ENCODE measurements at places on chromosomes 6 and 20. TPM values are rescaled to one million over a fixed set of nuclear protein-coding genes. Genes with fewer than 3 reads are reported as not detected.

GINS1 gene
- 0.07 TPM for total RNA-seq

DNA sequence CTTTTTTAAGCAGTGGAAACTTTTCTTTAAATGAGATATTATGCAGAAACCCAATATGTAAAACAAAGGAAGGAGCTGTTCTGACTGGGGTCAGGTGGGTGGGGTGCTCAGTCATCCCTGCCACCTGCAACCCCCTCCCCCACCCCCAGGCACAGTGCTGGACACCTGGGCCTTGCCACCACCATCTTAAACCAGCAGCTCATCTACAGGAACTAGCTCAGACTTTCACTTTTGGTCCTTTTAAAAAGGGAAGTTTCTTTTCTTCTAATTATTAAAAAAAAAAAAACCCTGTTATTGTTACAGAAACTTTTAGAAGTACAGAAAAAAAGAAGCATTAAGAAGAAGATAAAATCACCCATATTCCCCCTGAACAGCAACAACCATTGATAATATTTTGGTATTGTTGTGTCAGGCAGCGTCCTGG lies 37.1 kb downstream of the PPP1R16B start:
- H3K4me3 ChIP-seq: no peak overlapping the region
- no peak overlapping the region for H3K27ac ChIP-seq
- no peak for DNase-seq
- no peaks in the 10 kb centered on the region for H3K27me3 ChIP-seq
- no peaks in the 10 kb centered on the region for H3K4me1 ChIP-seq
- H3K36me3 ChIP-seq: no peaks in the 10 kb centered on the region

DNA sequence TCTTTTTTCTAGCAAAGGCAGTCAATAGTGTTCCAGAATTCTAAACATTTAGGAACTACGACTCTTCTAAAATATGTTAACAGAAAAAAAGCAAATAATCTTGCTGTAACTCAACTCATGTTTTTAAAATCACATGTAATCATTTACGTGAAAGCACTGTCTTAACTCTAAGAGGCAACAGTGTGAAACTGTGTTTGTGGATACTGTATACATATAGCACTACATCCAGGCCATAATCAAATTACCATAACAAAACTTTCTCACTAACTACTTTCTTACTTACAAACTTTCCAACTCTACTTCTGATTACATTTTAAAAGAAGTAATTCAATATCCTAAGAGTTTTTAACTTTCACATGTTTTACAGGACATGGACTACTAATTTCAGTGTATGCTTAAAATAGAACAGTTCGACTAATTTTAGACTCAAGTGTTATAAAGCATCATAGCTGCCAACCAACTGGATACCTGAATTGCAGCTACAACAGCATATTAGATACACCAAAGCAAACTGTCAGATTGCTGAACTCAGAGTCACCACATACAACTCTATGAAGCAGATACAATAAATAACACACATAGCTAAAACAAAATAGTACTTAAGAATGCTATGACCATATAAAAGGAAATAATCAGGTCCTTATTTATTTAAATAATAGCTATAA lies 121.6 kb upstream of the BEND6 start:
- H3K27me3 ChIP-seq: no peaks in the 10 kb centered on the region
- no peak for DNase-seq
- no peaks in the 10 kb centered on the region for H3K36me3 ChIP-seq
- no peak overlapping the region for H3K4me3 ChIP-seq
- H3K27ac ChIP-seq: peak overlapping the region; percentile 82

DNA sequence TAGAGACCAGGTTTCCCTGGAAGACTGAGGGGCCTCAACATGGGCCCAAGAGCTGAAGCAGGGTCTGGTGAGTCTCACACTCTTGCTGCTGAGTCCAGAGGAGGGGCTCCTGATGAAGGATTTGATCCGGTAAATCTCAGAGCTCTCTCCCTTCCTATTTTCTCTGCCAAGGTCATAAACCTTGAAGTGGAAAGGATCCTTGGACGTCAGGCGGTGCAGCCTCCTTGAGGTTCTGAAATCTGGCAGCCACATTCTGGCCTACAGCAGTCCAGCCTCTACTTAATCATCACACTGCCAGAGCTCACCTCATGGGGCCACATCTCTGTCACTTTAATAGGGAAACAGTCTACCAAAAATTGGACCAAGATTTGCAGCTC lies 24.0 kb downstream of the ACSS1 start:
- no peaks in the 10 kb centered on the region for H3K27me3 ChIP-seq
- no peak overlapping the region for H3K4me3 ChIP-seq
- peaks cover 78% of the 10 kb centered on the region for H3K4me1 ChIP-seq
- H3K36me3 ChIP-seq: no peaks in the 10 kb centered on the region
- no peak for DNase-seq

DNA sequence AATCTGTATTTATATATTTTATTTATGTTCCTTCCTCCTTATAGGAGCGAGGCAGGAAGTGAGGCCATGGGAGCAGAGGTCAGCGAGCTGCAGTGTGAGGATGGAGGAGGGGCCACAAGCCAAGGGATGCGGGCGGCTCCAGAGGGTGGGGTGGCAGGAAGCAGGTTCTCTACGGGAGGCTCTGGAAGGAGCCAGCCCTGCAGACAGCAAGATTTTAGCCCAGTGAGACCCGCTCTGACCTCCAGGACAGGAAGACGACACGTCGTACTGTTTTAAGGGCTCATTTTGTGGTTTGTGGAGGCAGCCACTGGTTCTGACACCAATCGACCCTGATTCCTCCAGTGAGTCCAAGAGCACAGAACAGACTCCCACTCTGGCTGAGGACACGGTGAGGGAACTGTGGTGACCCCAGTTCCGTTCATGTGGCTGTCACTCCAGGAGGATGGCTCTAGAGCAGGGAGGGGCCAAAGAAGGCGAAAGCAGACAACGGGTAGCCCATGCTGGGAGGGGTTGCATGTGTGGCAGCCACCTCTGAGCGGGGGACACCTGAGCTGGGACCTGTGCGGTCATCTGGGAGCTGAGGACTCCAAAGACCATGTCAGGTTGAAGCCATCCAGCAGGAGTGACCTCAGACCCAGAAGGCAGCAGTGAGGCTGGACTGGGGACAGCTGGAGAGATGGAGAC lies 100.1 kb upstream of the BHLHE23 start:
- H3K36me3 ChIP-seq: no peaks in the 10 kb centered on the region
- no peak for DNase-seq
- peaks cover 6% of the 10 kb centered on the region for H3K4me1 ChIP-seq
- H3K27ac ChIP-seq: no peak overlapping the region
- peaks cover 31% of the 10 kb centered on the region for H3K27me3 ChIP-seq

GRCh38 chr6:31497531-31498476 lies at the start of gene MICB:
Gene MICB (plus strand): TSS chr6:31498145. CDS start chr6:31498194, 49 bp downstream.
- H3K36me3 ChIP-seq: no peaks in the 10 kb centered on the region
- peaks cover 32% of the 10 kb centered on the region for H3K27me3 ChIP-seq
- no peak within 1 kb of the TSS for H3K27ac ChIP-seq
- peak within 1 kb of the TSS; percentile 66 for H3K4me3 ChIP-seq
- no peaks in the 10 kb centered on the region for H3K4me1 ChIP-seq

DNA sequence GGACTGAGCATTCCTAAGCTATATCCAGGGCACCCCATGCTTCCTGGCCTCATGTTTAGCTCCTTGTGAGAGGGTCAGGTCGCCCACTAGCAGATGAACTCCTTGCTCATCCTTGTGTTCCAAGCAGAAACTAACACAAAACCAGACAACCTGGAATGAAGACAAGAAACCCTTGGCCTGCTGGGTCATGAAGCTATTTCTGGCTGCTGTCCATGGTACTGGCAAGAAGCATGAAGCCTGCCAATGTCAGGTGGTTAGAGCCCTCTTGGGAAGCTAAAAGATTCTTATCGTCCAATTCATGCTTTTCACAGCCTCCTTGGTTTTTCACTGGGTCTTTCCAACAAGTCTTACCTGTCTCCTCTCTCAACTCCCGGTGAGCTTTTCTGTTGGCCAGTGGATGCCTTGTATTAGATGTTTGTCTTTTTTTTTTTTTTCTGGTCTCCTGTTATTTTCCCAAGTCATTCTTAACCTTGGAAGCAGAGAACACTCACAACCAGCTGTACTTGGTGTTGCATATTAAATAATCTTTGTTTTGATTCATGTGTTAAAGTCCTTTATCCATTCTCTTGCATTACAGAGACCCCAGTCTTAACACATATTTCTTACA lies 180.3 kb downstream of the ANKRD60 start:
- H3K36me3 ChIP-seq: no peaks in the 10 kb centered on the region
- no peak for DNase-seq
- H3K4me1 ChIP-seq: no peaks in the 10 kb centered on the region

GRCh38 chr20:19397666-19398065 lies 185.2 kb downstream of the SLC24A3 start:
- no peaks in the 10 kb centered on the region for H3K36me3 ChIP-seq
- H3K27ac ChIP-seq: no peak overlapping the region
- no peak for DNase-seq
- H3K4me1 ChIP-seq: peaks cover 9% of the 10 kb centered on the region
- no peaks in the 10 kb centered on the region for H3K27me3 ChIP-seq

DNA sequence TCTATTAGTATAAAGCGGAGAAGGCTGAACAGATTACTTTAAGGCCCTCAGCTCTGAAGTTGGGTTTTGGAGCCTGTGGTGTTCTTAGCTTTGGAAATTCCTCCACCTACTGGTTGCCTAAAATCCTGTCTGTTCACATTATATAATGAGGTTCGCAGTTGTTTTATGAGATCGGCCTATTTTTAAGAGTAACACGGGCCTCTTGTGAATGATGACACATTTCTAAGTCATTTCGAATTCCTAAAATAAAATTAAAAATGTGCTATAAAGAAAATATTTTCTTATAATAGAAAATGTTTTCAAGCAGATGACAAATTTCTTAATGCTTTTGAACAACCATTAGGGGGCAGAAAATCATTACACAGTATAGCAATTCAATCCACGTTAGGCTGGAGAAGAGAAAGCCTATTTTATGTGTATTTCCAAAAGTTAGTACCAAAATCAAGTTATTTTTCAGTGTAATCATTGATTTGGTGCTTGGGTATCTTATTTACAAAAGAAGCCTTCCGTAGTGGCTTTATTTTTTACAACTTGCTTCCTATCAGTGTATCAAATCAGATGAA lies 15.8 kb upstream of the FAM8A1 start:
- peak overlapping the region; percentile 21 for H3K4me3 ChIP-seq
- DNase-seq: no peak
- peaks cover 7% of the 10 kb centered on the region for H3K4me1 ChIP-seq
- H3K36me3 ChIP-seq: no peaks in the 10 kb centered on the region

DNA sequence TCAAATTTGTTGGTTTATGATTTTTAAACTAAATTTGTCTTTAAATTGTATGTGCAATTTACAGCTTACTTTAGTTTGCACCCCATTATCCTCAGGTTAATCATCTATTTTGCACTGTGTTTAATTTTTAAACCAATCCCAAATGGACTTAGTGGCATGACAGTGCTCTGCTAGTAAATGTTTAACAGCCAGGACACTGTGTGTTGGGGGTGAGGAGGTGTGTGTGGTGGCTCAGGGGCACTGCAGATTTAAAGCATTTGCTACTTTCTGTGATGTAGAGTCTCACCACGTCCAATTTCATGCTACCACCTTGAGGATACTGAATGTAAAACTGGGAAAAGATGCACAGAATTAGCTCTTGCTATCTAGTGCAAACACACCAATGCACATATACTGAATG lies 225.7 kb downstream of the HAO1 start:
- no peak overlapping the region for H3K4me3 ChIP-seq
- DNase-seq: no peak
- H3K27ac ChIP-seq: no peak overlapping the region
- no peaks in the 10 kb centered on the region for H3K4me1 ChIP-seq
- H3K36me3 ChIP-seq: no peaks in the 10 kb centered on the region

GRCh38 chr6:21064756-21065340 lies 528.7 kb upstream of the SOX4 start:
- H3K27me3 ChIP-seq: no peaks in the 10 kb centered on the region
- H3K36me3 ChIP-seq: no peaks in the 10 kb centered on the region
- DNase-seq: no peak
- no peak overlapping the region for H3K4me3 ChIP-seq
- no peaks in the 10 kb centered on the region for H3K4me1 ChIP-seq

All from gastrocnemius medialis (tissue), 4 donors.